Left cardiac atrium (tissue), 4 donors: ENCODE measurements at places on chromosomes 11 and 22.
A peak's percentile ranks its signal among the peaks of the same experiment; 100 is the strongest.

GRCh38 chr22:40189997-40190396 is 12.3 kb downstream of the TNRC6B start:
- no peak for DNase-seq

DNA sequence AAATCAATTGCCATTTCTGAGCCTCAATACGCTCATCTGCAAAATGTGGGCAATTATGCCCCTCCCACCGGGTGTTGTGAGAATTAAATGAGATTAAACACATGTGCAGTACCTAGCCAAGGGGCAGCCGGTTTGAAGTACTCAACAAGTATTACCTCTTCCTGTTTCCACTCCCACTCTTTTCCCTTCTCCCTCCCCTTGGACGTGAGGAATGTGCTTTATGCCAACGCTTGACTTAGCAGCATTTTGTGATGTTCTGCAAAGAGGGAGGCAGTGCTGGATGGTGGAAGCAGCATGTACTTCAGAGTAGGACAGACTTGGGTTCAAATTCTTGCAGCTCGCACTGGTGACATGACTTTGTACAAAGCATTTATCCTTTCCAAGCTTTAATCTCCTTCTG is 306.0 kb downstream of the BUD13 start:
- no peak for DNase-seq

- peak; percentile 58 for DNase-seq
Measured at GRCh38 chr22:38415561-38416321, 39.3 kb downstream of the KCNJ4 start.

GRCh38 chr11:57358543-57358961 is 20.4 kb downstream of the P2RX3 start:
- no peak for DNase-seq

DNA sequence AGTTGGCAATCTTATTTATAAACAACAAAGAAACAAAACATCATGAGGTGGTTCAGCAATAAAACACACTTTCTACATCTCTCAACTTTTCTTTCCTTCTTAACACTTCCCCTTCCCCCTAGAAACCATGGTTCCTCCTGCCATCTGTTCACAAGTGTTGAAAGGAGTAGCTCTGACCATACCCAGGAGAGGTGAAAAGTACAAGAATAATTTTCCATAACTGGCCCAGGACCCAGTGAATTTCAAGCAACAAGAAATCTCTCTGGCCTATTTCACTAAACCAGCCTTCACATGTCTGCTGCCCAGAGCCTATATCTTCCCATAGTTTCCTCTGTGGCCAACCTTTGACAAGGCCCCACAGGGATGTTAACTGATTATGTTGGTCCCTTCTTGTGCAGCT is 98.2 kb upstream of the CEP126 start:
- DNase-seq, result no peak

GRCh38 chr11:2379466-2380174 is 2.5 kb downstream of the CD81 start:
- peak; percentile 30 for DNase-seq

DNA sequence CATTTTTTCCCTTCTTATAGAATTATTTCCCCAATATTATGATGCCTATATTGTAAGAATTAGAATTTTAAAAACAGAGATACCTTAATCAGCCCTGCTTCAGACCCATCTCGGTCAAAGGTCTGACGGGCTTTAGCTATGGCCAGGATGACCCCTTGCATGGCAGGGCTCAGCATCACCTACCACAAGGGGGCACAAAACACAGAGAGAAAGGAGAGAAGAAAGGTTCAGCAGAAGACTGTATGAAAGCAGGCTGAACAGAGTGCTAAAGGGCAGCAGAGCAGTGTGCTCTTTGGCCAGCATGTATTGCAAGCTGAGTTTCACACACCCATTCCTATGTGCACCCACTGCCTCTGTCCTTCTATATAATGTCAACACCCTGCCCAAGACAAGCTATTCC is 26.8 kb downstream of the CLDN25 start:
- DNase-seq, result no peak

GRCh38 chr11:107545101-107545514 is 20.4 kb downstream of the ALKBH8 start:
- no peak for DNase-seq

GRCh38 chr11:73372375-73372993 is 3.7 kb upstream of the RELT start:
- no peak for DNase-seq
